ENCODE measurements at places on chromosomes 4 and X.

- no peak for DNase-seq
Observed at GRCh38 chr4:160129439-160129838, 1026.6 kb downstream of the RAPGEF2 start.

GRCh38 chr4:150127757-150128156 lies 49.5 kb downstream of the DCLK2 start:
- DNase-seq, result no peak

DNA sequence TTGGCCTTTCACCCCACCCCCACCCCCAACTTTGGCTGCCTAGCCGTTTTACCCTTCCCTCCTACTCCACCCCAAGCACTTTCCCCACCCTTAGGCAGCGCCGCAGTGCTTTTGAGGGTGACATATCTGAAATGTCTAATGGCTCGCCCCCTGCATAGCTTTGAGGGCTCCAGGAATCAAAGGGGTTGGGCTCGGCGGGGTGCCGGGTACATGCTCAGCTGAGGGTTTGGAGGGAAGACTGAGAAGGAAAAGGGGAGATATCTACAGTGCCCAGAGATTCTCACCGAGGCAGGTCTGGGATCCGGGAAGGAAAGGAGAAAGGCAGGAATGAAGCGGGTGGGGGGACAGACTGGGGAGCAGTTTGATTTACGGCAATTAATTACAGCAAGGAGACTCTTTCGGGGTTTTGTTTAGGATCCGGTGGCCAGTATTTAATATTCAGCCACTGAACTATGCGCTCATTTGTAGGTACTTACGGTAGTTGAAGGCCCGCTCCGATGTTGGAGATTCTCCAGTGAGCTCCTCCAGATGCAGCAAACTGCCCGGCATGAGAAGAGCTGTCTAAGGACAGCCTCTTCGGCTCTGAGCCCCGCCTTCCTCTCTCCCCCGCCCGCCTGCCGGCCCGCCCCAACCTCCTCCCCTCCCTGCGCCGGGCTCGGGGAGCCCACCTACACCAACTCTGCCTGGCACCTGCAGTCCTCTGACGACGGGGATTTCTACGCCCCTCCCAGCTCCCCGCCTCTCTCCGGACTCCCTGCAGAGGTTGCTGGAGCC lies at the start of gene IGSF1:
TSS of gene IGSF1 (minus strand) at position 569 of the 774 bp plus-strand sequence. CDS start 2,632 bp downstream, outside the sequence.
- peak; percentile 49 for DNase-seq

GRCh38 chrX:121298499-121298898 lies 251.1 kb downstream of the GLUD2 start:
- DNase-seq, result no peak

DNA sequence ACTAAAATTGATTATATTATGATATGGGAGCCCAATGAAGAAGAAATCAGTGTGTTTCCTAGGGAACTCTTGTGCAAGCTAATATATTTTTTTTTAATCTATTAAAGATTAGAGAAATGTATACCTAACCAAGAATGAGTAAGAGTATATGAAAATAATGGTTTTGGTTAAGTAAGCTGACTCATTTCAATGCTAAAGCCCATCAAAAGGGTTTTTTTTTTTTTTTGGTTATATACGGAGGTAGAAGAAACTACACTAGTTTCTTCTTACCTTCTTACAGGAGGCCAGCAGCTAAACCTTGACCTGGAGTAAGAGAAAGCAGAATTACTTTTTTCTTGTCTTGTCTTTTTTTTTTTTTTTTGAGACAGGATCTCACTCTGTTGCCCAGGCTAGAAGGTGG lies 27.5 kb downstream of the RUFY3 start:
- DNase-seq, result no peak

GRCh38 chrX:101619364-101619763 lies 1.6 kb upstream of the ARMCX6 start:
- peak; percentile 27 for DNase-seq

- no peak for DNase-seq
Observed at GRCh38 chrX:54030329-54030728, 13.9 kb downstream of the PHF8 start.

- DNase-seq, result peak; percentile 46
Observed at GRCh38 chr4:4726051-4726450, 133.4 kb upstream of the MSX1 start.

DNA sequence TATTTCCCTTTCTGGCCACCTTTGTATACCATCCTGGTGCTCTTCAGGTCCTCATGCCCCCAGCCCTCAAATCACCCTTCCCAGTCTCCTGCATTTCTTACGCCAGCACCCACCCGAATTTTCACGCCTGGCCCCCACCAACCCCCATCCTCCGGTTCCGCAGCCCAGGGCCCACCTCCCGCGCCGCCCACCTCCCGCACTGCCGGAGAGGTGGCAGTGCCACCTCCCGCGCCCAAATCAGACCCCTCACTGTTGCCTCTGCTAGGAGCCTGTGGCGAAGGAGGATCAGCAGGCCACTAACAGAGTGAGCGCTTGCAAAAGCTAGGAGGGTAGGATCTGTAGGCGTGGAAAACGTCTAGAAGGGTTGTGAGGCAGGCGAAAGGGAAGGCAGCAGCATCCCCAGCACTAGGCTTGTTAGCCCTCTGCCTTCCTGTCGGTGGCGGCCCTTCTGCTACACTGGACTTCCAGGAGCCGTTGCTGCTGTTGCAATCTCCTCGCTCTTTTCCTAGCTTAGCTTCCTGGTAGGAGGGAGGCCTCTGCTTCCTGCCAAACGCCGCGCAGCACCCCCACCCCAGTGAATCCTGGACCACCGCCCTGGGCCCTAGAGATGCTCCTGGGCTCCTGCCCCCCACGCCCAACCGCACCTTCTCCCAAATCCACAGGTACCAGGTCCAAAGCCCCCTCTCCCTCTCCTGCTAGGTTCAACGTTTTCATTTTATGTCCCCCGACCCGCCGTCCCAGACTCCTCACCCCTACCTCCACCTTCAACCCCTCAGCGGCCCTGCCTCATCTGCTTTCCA lies 51.0 kb downstream of the SPIN2B start:
- no peak for DNase-seq

- DNase-seq, result no peak
Observed at GRCh38 chr4:33628296-33628695, 2616.0 kb downstream of the ARAP2 start.

GRCh38 chr4:185275501-185275900 lies 66.1 kb downstream of the SNX25 start:
- DNase-seq, result no peak

GRCh38 chrX:11269006-11269405 lies 24.2 kb upstream of the AMELX start:
- no peak for DNase-seq

DNA sequence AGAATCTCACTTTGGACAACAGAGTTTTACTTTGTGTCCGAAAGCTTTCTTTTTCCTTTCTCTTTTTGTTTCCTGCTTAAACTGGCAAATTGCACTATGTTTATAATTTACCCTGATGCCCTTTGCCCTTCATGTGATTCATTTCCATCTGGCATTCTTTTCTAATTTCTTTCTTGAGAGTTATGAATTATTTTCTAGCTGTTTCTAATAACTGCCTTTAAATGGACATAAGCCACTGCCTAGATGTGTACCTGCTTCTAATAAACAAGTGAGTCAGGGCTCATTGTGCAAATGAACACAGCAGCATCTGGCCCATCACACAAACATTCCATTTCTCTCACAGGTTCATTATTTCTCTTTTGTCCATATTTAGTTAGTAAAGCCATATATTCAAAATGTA lies 242.3 kb upstream of the GPRIN3 start:
- DNase-seq, result no peak

GRCh38 chr4:140296335-140297220 lies 76.9 kb upstream of the SCOC start:
- DNase-seq, result peak; percentile 42

GRCh38 chr4:139511320-139511719 lies 44.7 kb downstream of the SETD7 start:
- no peak for DNase-seq

All from HEK293T (cell line).